NCI-H1436 (cell line): ENCODE measurements at places on chromosomes 16 and 17.

DNA sequence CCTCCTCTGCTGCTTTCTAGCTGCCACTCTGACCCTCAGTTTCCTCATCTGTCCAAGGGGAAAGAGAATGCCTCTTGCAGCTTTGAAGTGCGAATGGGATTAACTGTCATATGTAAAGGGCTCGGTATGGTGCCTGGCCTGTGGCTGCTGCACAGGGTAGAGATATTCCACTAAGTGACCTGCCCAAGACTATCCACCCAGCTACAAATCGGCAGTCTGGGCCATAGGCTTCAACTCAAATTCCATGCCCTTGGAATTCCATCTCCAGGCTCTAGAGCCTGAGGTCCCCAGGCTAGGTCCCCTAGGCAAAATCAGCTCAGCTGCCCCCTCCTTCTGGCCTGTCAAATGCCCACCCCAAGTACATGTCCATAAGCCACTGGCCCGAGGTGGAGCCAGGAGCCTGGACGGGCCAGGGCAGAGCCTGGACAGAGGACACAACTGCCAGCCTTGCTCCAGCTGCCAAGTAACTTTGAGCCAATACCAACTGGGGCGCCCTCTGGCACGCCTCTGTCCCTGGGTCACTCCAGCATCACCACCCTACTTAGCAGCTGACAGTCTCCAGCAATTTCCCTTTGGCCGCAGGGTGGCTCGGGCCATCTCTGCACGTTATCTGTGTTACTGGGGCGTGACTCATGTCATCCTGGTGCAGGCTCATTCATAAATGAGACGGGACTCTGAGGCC, 57.2 kb downstream of the SDK2 start:
- no peak for DNase-seq

DNA sequence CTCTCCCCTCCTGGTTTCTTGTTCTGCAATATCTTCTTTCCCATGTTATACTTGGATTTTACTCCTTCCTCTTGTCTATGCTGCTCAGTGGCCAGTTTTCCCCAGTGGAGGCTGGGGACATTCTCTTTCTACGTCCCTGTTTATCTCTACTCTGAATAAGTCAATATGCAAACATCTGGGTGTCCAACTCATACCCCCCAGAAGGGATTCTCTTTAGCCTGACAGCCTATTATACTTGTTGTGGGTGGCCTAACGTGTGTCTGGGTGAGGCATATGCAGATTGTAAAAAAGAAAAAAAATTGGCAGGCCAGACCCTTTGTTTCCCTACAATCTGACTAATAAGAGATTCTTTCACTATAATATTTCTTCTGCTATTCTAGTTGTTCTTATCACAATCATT, 134.2 kb upstream of the MAF start:
- no peak for DNase-seq

DNA sequence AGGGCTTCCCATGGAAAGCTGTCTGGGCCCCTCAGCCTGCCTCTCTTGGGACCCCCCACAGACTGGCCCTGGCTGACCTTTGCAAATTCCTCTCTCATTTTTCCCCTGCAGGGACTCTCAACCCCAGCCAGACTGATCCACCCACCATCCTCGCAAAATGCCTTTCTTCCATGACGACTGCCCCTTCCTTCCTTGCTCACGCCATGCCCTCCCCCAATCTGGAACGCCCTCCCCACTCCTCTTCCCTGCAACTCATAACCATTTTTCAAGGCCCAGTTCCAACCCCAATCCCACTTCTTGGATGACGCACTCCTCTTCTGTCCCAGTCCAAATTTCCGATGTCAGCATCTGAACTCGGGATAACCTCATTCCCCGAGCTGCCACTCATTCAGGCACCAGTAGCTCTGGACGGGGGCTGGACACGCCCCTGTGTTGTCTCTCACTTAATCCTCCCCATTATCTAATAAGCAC, 1.3 kb upstream of the DNAI2 start:
- no peak for DNase-seq

GRCh38 chr16:7182510-7183109, 150.0 kb upstream of the RBFOX1 start:
- DNase-seq, result no peak

- DNase-seq, result no peak
Measured at GRCh38 chr16:10878328-10878643, 1.3 kb downstream of the CIITA start.

- no peak for DNase-seq
Measured at GRCh38 chr16:65816556-65816955, 549.9 kb upstream of the CDH5 start.

DNA sequence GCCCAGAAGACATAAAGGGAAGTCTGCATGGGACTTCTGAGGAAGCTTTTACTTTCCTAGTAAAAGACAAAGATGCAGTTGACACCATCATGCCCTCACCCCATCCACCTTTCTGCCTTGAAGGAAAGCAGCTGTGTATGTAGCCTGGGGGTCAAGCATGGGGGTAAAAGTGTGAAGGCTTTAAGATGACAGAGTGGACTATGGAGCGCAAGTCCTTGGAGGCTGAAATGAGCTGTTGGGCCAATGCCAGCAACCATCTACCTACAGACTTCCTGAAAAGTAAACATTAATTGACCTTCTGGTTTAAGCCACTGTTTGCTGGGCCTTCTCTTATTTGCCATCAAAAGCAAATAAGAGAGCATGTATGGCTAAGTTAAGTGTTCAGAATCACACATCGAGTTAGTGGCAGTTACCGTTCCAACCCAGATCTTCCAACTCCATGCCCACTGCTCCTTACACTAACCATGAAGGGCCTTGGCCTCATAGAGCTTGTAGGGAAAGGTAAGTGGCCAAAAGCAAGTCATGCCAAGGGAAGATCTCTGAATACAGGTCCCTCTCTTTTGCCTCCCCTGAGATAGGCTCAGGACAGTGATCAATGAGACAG, 30.0 kb downstream of the SLC13A5 start:
- DNase-seq, result no peak

- peak; percentile 87 for DNase-seq
Measured at GRCh38 chr17:40343219-40344119, 21.1 kb downstream of the GJD3 start.

DNA sequence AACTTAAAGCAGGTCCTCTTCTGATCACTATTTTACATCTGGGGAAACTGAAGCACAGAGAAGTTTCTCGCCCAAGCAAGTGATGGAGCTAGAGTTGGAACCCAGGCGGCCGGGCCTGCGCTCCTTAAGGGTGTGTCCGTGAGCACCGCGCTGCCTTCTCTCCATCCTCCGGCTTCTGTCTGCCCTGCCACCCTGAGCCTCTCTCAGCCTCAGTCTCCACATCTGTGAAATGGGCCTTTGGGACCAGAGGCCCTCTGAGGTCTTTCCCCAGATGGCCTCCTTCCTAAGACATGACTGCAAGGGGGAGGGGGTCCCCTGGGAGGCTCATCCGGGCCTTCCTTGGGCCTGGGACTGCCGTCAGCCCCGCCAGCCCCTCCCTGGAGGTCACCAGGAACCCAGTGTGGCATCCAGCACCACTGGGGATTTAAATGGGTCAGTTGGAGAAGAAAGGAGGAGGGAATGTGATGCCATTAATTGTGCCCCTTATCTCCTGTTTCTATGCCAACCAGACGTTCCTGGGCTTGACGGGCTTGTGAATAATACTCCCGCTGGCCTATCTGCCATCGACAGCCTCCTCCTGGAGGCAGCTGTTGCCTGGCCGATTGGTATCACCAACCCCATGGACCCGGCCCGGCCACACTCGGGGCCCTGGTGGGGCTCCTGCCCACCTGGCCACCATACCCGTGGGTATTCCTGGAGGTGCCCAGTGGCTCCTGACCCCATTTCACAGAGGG, 5.1 kb downstream of the ZFPM1 start:
- DNase-seq, result no peak
